ENCODE measurements at places on chromosomes 13 and 19.

- DNase-seq, result no peak
Observed at GRCh38 chr19:49954933-49955332, 6.0 kb downstream of the SIGLEC11 start.

DNA sequence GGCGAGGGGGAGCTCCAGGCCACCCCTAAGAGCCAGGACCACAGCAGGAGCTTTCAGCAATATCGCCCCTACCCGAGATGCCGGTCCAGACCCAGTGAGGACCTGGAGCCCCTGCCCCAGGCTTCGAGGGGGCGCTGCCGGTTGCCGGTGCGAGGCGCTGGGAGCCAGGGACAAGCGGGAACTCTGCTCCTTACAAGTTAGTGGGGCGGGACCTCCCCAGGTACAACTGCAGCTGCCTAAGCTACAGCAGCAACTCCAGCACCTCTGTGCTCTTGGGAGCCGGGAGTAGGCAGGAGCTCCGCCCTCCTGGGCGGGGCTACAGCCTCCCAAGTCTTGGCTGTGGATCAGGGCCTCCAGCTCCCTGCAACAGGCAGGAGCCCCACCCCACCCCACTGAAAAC is 15.2 kb upstream of the TSC22D1 start:
- DNase-seq, result no peak

GRCh38 chr19:4473763-4474513 is 1.8 kb downstream of the HDGFL2 start:
- DNase-seq, result no peak

DNA sequence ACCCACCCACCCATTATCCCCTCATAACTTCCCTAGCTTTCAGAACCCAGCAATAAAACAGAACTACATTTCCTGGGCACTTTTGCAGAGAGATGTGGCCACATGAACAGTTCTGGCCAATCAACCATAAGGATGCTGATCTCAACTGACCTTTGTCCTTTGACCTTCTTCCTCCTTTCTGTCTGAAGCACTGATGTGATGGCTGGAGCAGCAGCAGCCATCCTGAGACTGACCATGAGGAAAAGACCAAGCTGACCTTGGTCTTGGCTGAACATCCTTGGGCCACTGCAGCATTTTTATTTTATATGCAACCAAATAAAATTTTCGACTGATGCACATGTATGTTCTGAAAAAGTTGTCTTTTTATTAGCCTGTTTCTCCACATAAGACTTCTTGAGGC is 33.1 kb upstream of the CACNA1A start:
- no peak for DNase-seq
